ENCODE measurements at places on chromosomes 2 and 18. TPM values are rescaled to one million over a fixed set of nuclear protein-coding genes. Genes with fewer than 3 reads are reported as not detected.

- no peak for DNase-seq
- H3K4me1 ChIP-seq: peaks cover 3% of the 10 kb centered on the region
- no peaks in the 10 kb centered on the region for H3K36me3 ChIP-seq
- no peak overlapping the region for H3K27ac ChIP-seq
- peaks cover 9% of the 10 kb centered on the region for H3K27me3 ChIP-seq
Observed at GRCh38 chr18:55328301-55328700, 259.7 kb downstream of the TCF4 start.

GRCh38 chr2:73415906-73416305, 30.3 kb downstream of the ALMS1 start:
- DNase-seq: no peak
- H3K36me3 ChIP-seq: no peaks in the 10 kb centered on the region
- no peaks in the 10 kb centered on the region for H3K27me3 ChIP-seq
- H3K27ac ChIP-seq: no peak overlapping the region

GRCh38 chr2:176562359-176563078, 293.3 kb downstream of the MTX2 start:
- H3K27ac ChIP-seq: no peak overlapping the region
- no peak overlapping the region for H3K4me3 ChIP-seq
- peaks cover 69% of the 10 kb centered on the region for H3K27me3 ChIP-seq
- no peaks in the 10 kb centered on the region for H3K4me1 ChIP-seq

GRCh38 chr2:70977605-70978205, 725 bp upstream of the ANKRD53 start:
- H3K36me3 ChIP-seq: no peaks in the 10 kb centered on the region
- peaks cover 17% of the 10 kb centered on the region for H3K4me1 ChIP-seq

IHH gene
- total RNA-seq: not detected

VSNL1 gene
- total RNA-seq: not detected

Data from natural killer cell treated with Interleukin-12 subunit alpha and Interleukin-12 subunit beta and Interleukin-15 and Interleukin-18, amount 100 ng/mL, for 72 hours (primary cell).